ENCODE measurements at places on chromosomes 3 and 15. TPM values are rescaled to one million over a fixed set of nuclear protein-coding genes. Genes with fewer than 3 reads are reported as not detected.

The MEF2A gene
- 53.1 TPM for total RNA-seq

The CEP97 gene
- total RNA-seq = 31.6 TPM

The CATSPER2 gene
- 2.6 TPM for total RNA-seq

The CCDC13 gene
- total RNA-seq = 2.7 TPM

The DPPA2 gene
- total RNA-seq = not detected

The CPNE9 gene
- total RNA-seq = 3.3 TPM

The CCNB2 gene
- total RNA-seq = 15.5 TPM

The NIPA2 gene
- 51.6 TPM for total RNA-seq

The KCNH8 gene
- 6.9 TPM for total RNA-seq

The PLAAT1 gene
- 9.3 TPM for total RNA-seq

The FBLN2 gene
- 81.9 TPM for total RNA-seq

The DUT gene
- 62.7 TPM for total RNA-seq

The TNFAIP8L3 gene
- total RNA-seq = 3.8 TPM

The ATP13A5 gene
- total RNA-seq = 0.89 TPM

The GNAT1 gene
- total RNA-seq = not detected

The ZNF662 gene
- 27.5 TPM for total RNA-seq

Data from spinal cord (tissue), 10 donors.